GM12892 (cell line): ENCODE measurements at places on chromosomes 3 and 15.

GRCh38 chr3:186823386-186823785 is 17.1 kb upstream of the RFC4 start:
- no peak for DNase-seq

DNA sequence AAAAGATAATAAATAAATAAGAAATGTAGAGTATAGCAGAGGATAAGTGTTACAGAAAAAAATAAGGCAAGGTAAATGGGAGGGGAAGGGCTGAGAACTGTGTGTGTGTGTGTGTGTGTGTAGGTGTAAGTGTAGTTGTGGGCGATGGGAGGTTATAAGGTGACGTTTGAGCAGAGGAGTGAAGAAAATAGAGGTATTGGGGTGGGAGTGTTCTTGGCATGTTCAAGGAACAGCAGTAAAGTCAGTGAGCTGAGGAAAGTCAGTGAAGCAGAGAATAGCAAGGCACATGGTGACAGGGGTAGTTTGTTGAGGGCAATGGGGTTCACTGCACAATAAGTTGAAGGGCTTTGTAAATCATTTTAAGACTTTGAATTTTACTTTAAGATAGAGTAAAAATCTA is 30.9 kb upstream of the ZNF148 start:
- no peak for DNase-seq

DNA sequence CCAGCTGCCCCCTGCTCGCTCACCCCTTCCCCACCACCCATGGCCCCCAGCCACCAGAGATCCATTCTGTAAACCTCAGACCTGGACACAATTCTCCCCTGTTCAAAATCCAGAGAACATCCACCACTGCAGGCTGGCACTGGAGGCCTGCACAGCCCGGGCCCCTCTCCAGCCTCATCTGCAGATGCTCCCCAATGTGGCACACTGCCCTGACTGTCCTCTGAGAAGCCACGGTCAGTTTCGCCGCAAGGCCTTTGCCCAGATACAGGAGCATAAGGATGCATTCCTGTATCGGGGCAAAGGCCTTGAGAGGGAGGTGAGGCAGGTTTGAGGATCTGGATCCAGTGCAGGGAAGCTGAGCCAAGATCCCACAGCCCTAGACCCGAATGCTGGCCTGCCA is 175.4 kb upstream of the LINGO1 start:
- no peak for DNase-seq

GRCh38 chr15:93986400-93986984 is 244.9 kb upstream of the MCTP2 start:
- no peak for DNase-seq

GRCh38 chr3:129119365-129120100 is 2.1 kb downstream of the RAB43 start:
- DNase-seq: no peak

DNA sequence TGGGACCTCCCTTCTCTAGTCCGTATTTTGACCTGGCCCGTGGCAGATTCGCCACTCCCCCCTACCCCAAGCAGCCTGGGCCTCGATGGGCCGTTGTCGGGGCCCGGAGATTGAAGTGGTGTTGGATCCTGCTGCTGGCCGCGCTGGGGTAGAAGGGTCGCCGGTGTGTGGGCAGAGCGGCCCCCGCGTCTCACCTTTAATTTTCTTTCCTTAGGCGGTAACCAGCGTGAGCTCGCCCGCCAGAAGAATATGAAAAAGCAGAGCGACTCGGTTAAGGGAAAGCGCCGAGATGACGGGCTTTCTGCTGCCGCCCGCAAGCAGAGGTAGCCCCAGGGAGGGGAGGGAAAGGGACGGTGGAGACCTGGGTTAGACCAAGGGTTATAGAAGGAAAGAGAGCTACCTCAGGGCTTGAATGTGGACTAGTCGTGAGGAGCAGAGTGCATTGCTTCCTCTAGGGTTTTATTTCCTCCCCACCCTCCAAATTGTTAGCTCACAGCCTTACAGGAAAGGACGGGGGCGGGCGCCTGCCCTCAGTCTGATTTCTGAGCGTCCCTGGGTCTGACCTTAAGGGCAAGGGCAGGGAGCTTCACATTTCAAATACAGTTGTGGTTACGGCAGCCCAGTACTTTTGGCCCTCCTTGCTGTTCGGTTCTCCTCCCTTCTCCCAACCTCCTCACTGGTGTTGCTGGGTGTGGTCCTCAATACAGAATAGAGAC is 799 bp downstream of the SERF2 start:
- peak; percentile 33 for DNase-seq

DNA sequence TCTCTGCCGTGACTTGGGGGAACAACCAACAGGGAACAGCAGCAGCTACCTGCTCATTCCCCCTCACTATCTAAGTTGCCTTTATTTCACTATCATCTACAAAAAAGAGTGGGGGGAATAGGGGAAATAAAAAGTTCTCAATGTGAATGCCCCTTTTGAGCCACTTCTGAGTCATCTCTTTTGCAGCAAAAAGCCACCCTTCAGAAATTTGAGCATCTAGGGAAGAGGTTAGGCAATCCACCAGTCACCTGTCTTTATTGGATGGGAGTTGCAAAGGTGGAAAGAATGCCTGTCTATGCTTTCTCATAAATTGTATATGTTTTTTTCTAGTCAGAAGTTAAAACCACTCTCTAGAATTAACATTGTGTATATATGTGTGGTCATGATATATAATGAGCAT is 41.1 kb downstream of the GPD1L start:
- DNase-seq: no peak

GRCh38 chr3:62373215-62373614 is at the start of gene FEZF2:
Gene FEZF2 (minus strand): TSS chr3:62373550. CDS start chr3:62372868, 682 bp downstream.
- DNase-seq: no peak

DNA sequence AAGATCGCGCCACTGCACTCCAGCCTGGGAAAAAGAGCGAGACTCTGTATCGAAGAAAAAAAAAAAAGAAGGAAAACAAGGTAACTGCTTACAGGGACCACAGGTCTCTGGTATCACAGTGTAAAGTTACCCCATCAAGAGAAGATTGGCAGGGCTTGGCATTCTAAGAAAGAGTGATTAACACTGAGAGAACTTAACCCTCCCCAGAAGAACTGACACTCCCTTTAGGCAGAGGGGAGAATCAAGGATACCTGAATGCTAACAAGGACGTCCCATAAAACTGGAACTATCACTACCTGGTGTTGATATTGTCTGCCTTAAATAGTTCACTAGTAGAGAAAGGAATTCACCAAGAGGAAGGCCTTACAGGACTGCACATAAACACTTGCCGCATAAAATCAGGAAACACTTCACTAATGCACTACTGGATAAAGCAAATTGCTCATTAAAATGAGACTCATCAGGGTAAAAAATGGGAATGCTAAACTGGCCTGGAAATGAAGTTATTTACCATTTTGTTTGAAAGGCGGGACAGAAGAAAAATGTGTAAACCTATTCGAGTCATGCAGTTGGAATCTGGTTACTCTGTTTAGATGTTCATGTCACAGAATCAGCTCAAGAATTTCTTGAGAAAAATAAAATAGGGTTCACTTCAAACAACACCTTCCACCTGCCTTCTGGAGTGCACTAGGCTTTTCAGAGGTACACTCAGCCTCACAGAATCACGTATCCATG is 121.6 kb downstream of the FOXP1 start:
- DNase-seq: no peak

GRCh38 chr3:94373456-94373855 is 310.6 kb downstream of the NSUN3 start:
- DNase-seq: no peak

DNA sequence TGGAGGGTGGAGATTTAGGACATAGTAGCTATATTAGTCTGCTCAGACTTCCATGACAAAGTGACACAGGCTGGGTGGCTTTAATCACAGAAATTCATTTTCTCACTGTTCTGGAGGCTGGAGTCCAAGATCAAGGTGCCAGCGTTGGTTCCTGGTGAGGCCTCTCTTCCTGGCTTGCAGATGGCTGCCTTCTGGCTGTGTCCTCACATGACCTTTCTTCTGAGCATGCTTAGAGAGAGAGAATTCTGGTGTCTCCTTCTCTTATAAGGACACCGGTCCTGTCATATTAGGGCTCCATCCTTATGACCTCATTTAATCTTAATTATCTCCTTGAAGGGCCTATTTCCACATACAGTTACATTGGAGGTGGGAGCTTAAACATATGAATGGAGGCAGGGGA is 14.9 kb upstream of the SHC4 start:
- DNase-seq: no peak

GRCh38 chr3:61724183-61724582 is 162.8 kb downstream of the PTPRG start:
- DNase-seq: no peak

DNA sequence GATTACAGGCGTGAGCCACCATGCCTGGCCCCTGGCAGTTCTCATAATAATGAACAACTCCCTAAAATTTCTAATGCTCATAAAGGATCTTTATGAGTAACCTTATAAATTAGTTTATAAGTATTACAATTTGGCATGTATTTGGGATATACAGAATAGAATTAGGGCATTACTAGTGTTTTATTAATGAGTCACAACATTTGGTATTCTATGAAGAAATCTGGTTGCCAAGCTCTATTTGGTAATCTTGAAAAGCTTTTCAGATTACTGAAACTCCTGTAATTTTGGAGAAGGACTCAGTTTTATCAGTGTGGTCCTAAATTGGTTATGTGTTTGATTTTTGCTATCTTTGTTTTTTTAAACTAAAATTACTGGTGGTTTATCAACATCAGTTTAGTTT is 45.8 kb downstream of the TM6SF1 start:
- DNase-seq: no peak

GRCh38 chr3:52246728-52247408 is 1.3 kb downstream of the PPM1M start:
- DNase-seq: no peak

DNA sequence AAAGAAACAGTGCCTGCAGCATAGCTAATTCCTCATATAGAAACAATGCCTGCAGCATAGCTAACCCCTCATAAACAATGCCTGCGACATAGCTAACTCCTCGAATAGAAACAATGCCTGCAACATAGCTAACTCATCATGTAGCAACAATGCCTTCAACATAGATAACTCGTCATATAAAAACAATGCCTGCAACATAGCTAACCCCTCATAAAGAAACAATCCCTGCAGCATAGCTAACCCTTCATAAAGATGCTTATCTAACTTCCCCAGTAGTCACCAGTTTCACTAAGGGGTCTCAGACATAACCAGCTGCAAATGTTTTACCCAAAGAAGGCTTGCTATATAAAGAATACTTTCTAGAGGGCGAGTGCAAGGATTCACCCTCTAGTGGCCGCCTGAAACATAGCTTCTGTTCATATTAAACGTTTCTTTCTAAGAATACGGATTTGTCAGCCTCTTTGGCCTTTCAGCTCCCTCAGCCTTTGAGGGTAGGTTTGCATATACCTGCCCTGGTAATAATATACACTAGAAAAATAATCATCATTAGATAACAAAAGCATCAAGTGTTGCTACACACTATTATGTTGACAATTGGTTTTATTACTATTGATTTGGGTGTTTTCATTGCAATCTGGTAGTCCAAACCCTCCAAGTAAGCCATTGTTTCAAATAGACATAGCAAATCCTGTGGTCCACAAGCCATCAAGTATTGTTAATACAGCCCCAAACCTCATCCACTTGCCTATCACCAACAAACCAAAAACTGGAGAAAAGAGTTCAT is 44.4 kb upstream of the FAN1 start:
- DNase-seq: peak; percentile 13

DNA sequence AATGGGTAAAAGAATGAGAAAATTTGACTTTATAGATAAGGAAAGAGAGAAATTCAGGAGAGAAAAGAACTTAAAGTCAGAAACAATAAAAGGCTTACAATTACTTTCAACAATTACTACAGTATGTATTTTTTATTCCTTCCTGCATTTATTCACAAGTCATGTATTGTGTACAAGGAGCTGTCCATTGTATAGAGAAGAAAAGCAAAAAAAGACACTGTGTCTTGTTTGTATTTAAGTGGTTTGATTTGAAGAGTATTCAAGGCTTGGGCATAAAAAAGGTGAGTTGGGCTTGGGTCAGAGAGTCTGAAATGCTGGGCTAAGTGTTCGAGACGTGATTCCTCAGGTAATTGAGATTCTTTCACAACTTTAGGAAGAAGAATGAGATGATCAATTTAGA is 394.2 kb upstream of the ROBO2 start:
- no peak for DNase-seq

GRCh38 chr3:38648024-38648658 is 1.3 kb downstream of the SCN5A start:
- DNase-seq: no peak

DNA sequence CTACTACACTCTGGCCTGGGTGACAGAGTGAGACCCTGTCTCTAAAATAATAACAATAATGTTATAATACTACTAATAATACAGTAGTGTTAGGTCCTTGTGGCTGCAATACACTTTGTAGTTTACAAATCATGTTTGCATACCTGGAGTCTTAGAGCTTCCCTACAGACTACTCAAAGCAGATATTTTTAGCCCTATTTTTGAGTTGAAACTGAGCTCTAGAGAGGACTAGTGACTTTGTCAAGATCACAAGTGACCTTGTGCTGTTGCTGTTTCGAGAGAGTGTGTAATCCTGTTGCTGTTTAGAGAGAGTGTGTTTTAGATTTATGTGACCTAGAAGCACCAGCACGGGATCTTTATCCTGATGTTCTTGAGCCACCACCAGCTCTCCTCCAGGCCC is 105.3 kb upstream of the RNU6-1 start:
- DNase-seq: no peak

GRCh38 chr15:100667405-100668347 is 65.3 kb downstream of the ASB7 start:
- DNase-seq: no peak

GRCh38 chr3:126158016-126158911 is 22.1 kb downstream of the ALDH1L1 start:
- DNase-seq: no peak
